ENCODE measurements at places on chromosomes 5 and 9.

- no peak for DNase-seq
Measured at GRCh38 chr9:113454914-113455761, 8.4 kb upstream of the RGS3 start.

DNA sequence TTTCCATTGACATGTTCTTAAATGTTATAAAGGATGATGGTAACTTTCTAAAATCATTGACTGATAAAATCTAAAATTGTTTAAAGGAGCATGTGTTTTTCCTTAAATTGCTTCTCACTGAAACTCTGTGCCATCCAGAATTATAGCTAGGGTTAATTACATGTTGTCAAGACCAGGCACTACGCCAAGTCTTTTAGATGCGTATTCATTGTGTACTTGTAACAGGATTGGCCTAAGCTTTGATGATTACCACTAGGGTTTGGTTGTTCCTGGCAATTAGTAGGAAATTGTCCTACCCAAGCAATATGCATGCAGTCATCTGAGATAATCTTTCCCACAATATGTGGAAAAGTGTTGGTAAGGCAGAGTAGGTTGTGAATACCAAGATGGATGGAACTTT is 43.8 kb downstream of the PRKACG start:
- no peak for DNase-seq

GRCh38 chr5:10343486-10343885 is 10.0 kb upstream of the MARCHF6 start:
- no peak for DNase-seq

DNA sequence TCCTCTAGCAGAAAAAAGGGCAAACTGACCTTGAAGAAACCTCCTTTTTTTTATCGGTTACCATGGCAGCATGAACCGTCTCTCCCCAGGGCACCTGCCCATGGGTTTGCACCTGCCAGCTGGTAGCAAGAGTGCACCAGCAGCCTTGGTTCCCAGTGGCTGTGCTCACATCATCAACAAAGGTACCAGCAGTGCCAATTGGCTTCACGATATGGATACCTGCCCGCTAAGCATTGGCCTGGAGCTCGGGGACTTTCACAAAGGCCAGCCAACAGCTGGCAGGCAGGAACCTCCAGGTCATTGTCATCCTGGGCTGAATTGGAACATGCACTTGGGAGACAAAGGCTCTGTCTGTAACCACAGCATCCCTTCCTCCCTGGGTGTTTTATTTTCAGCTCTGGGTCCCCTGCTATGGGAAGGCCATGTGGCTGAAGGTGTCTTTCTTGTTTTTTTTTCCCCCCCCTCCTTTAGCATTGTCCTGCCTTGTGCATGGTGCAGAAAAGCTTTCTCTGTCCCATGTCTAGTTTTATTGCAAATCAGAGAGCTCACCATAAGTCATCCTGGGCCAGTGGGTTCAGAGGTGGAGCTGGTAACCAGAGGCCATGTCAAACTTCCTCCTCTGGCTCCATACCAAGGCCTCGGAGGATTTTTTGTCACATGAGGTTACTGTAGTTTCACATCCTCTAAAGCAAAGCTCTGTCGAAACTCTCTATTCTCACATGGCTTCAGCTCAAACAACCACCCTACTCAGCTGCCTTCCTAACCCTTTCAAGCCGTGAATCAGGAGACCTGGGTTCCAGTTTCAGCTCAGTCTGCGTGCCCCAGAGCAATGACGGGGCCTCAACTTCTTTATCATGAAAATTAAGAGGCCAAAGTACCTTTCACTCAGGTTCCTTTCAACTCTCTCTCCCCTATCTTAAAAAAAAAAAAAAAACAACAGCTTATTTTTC is 145.5 kb upstream of the MAP3K1 start:
- DNase-seq, result no peak

DNA sequence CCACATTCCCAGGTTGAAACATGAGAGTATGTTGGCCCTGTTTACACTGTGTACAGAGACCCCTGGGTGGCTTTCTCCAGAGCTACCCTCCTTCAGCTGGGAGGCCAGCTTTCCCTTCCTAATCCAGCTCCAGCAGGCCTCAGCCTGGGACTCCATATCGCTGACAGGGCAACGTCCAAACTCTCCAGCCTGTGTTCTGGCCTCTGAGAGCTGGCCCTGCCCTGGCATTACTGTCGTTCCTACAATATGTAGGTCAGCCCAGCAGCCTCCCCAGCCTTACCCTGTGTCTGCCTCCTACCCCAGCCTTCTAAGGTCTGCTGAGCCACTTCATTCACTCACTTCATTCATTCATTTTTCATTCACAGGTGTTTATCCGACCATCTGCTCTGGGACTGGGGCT is 8.3 kb upstream of the EEIG1 start:
- DNase-seq, result no peak

DNA sequence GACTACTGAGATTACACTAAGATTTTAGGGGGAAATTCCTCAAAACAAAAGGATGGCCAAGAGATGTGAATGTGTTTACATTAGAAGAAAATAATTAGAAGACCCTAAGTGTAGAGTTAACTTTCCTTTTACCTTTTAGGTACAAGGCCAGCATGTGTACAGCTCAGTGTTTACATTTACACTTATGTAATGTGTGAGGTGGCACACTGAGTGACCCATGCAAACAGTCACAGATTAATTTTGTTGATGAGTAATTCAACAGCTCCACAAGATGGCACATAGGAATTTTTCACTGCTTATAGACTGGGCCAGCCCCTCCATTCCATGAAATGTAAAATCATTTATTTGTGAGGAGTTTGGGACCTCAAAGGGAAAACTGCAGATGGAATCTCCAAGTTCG is 90.1 kb upstream of the SLC12A2 start:
- no peak for DNase-seq

GRCh38 chr9:122297512-122297911 is 32.8 kb downstream of the MRRF start:
- DNase-seq, result no peak

GRCh38 chr9:131744171-131744719 is 4.4 kb upstream of the RAPGEF1 start:
- DNase-seq, result no peak

- no peak for DNase-seq
Measured at GRCh38 chr5:131389096-131389868, 125.4 kb downstream of the CDC42SE2 start.
